Activated B cell treated with CpG ODN at 0.5 μM for 24 hours (primary cell): ENCODE measurements at places on chromosomes 6 and 20. TPM values are rescaled to one million over a fixed set of nuclear protein-coding genes. Genes with fewer than 3 reads are reported as not detected.

Gene TBXT
- 0.10 and 0.24 TPM in 2 replicates for total RNA-seq

- H3K27ac ChIP-seq = no peak overlapping the region
- DNase-seq = no peak
- no peak overlapping the region for H3K4me3 ChIP-seq
- H3K36me3 ChIP-seq = no peaks in the 10 kb centered on the region
- no peaks in the 10 kb centered on the region for H3K27me3 ChIP-seq
- H3K4me1 ChIP-seq = peaks cover 18% of the 10 kb centered on the region
These were observed 42.8 kb upstream of the FAM50B start for GRCh38 chr6:3806169-3806922.

GRCh38 chr6:163974322-163974721 lies 559.8 kb downstream of the QKI start:
- H3K4me1 ChIP-seq = no peaks in the 10 kb centered on the region
- H3K36me3 ChIP-seq = no peaks in the 10 kb centered on the region
- H3K4me3 ChIP-seq = no peak overlapping the region
- peaks cover 9% of the 10 kb centered on the region for H3K27me3 ChIP-seq
- no peak overlapping the region for H3K27ac ChIP-seq
- no peak for DNase-seq

GRCh38 chr6:144657691-144658090 lies 372.6 kb downstream of the UTRN start:
- peaks cover 2% of the 10 kb centered on the region for H3K36me3 ChIP-seq
- no peak overlapping the region for H3K4me3 ChIP-seq
- H3K27ac ChIP-seq = peak overlapping the region; percentile 81
- peaks cover 79% of the 10 kb centered on the region for H3K4me1 ChIP-seq
- no peak for DNase-seq

DNA sequence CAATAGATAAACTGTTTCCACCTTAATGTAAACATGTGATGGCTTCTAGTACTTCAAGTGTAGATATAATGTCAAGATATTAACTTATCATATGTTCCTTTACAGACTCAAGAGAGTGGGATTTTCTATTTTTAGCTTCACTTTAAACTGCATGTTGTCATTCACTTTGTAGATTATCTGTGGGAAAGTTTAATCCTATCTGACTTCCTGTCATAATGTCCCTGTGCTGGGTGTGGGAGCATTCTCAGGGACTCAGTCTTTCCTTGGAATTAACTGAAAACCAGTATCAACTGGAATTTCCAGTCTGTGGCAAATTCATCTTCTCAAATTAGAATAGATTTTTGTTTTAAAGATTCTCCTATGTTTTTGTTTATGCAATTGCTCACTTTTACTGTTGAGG lies 226.1 kb upstream of the FERMT1 start:
- no peak for DNase-seq
- H3K4me1 ChIP-seq = no peaks in the 10 kb centered on the region
- H3K4me3 ChIP-seq = no peak overlapping the region
- H3K27ac ChIP-seq = no peak overlapping the region
- H3K36me3 ChIP-seq = no peaks in the 10 kb centered on the region
- no peaks in the 10 kb centered on the region for H3K27me3 ChIP-seq

GRCh38 chr20:49631061-49631716 lies 63.3 kb upstream of the PTGIS start:
- peaks cover 57% of the 10 kb centered on the region for H3K4me1 ChIP-seq
- peak overlapping the region; percentile 62 for H3K27ac ChIP-seq
- no peak for DNase-seq
- peaks cover 1% of the 10 kb centered on the region for H3K27me3 ChIP-seq
- H3K36me3 ChIP-seq = peaks cover 38% of the 10 kb centered on the region
- peak overlapping the region; percentile 32 for H3K4me3 ChIP-seq

Gene IL17F
- total RNA-seq = not detected in 2 replicates

- H3K4me1 ChIP-seq = no peaks in the 10 kb centered on the region
- no peaks in the 10 kb centered on the region for H3K27me3 ChIP-seq
- no peak overlapping the region for H3K27ac ChIP-seq
- H3K4me3 ChIP-seq = no peak overlapping the region
- no peaks in the 10 kb centered on the region for H3K36me3 ChIP-seq
These were observed 654.8 kb downstream of the UTRN start for GRCh38 chr6:144939921-144940320.

GRCh38 chr20:36217226-36217625 lies 19.1 kb upstream of the AAR2 start:
- H3K36me3 ChIP-seq = no peaks in the 10 kb centered on the region
- H3K4me3 ChIP-seq = no peak overlapping the region
- no peak overlapping the region for H3K27ac ChIP-seq
- no peak for DNase-seq
- no peaks in the 10 kb centered on the region for H3K4me1 ChIP-seq

Gene HUS1B
- 1.3 and 2.7 TPM in 2 replicates for total RNA-seq

GRCh38 chr6:106098383-106099234 lies 12.5 kb downstream of the PRDM1 start:
- peak overlapping the region; percentile 89 for H3K4me3 ChIP-seq
- H3K4me1 ChIP-seq = peaks cover 87% of the 10 kb centered on the region
- H3K27ac ChIP-seq = peak overlapping the region; percentile 94

DNA sequence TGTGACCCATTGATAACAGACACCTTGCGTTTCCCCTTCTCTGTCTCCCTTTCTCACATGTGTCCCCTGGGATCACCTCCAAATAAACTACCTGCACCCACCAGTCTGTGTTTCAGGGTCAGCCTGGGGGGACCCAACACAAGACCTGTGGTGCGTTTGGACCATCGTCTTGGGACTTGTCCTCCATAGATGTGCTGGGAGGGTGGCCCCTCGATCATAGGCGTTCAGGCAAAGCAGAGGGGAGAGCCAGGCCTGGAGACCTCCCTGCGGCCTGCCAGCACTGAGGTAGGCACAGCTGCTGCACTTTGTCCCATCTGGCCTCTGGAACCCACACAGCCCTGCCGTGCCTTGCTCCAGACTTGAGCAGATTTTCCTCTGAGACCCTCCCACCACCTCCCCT lies 18.1 kb downstream of the CST9 start:
- DNase-seq = no peak
- H3K36me3 ChIP-seq = no peaks in the 10 kb centered on the region
- no peaks in the 10 kb centered on the region for H3K4me1 ChIP-seq
- H3K27me3 ChIP-seq = peaks cover 5% of the 10 kb centered on the region

- H3K27ac ChIP-seq = peak overlapping the region; percentile 84
- H3K4me3 ChIP-seq = peak overlapping the region; percentile 44
- peaks cover 79% of the 10 kb centered on the region for H3K4me1 ChIP-seq
- no peaks in the 10 kb centered on the region for H3K36me3 ChIP-seq
These were observed 69.8 kb downstream of the ZHX3 start for GRCh38 chr20:41247523-41248367.

DNA sequence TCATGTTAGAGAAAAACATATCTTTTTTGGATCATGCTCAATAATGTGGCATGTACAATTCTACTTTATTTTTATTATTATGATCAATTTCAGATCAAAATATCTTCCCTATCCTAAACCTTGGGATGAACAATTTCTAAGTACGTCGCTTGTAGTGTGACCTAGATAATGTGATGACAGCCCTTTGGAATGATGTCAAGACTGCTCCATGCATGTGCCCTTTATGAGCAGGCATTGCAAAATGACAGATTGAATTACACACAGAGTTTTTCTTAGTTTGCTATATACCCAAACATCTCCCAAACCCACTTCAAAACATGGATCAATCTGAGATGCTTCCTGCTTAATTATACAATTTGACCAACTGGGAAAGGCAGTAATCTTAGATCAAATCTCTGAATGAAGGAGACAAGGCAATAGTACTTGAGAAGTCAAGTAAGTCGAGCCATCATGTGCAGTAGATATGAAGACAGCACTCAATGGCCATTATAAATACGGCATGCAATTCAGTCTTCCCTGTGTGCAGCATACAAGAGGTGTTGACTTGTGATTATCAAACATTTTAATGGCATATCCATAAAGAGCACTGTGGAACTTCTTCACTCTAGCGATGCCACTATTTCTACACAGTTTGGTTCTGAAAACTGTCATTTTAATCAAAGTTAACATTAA lies 294.8 kb downstream of the RNF144B start:
- H3K36me3 ChIP-seq = no peaks in the 10 kb centered on the region
- no peaks in the 10 kb centered on the region for H3K4me1 ChIP-seq
- no peak for DNase-seq
- no peak overlapping the region for H3K27ac ChIP-seq
- H3K27me3 ChIP-seq = no peaks in the 10 kb centered on the region

Gene UNC5CL
- 1.7 and 2.2 TPM in 2 replicates for total RNA-seq

DNA sequence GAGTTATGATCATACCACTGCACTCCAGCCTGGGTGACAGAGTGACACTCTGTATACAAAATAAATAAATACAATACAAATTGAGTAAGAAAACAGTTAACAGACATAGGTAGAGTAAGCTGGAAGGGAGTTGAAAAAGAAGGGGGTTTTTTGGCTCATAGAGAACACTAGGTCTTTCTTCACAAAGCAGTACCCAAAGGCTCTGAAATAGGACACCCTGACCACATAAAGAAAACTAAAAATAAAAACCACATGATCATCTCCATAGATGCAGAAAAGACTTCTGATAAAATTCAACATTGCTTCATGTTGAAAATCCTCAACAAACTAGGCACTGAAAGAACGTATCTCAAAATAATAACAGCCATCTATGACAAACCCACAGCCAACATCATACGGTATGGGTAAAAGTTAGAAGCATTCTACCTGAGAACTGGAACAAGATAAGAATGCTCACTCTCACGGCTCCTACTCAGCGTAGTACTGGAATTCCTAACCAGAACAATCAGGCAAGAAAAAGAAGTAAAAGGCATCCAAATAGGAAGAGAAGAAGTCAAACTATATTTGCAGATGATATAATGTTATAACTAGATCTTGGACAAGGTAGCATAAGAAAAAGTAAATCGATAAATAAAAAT lies 48.6 kb downstream of the TOMM6 start:
- no peaks in the 10 kb centered on the region for H3K36me3 ChIP-seq
- no peak overlapping the region for H3K27ac ChIP-seq
- no peak overlapping the region for H3K4me3 ChIP-seq
- DNase-seq = no peak

Gene ADRM1
- total RNA-seq = 97.9 and 98.0 TPM in 2 replicates

GRCh38 chr6:64477391-64477790 lies 841.8 kb downstream of the PHF3 start:
- H3K27me3 ChIP-seq = no peaks in the 10 kb centered on the region
- no peak for DNase-seq
- H3K36me3 ChIP-seq = no peaks in the 10 kb centered on the region
- no peaks in the 10 kb centered on the region for H3K4me1 ChIP-seq

DNA sequence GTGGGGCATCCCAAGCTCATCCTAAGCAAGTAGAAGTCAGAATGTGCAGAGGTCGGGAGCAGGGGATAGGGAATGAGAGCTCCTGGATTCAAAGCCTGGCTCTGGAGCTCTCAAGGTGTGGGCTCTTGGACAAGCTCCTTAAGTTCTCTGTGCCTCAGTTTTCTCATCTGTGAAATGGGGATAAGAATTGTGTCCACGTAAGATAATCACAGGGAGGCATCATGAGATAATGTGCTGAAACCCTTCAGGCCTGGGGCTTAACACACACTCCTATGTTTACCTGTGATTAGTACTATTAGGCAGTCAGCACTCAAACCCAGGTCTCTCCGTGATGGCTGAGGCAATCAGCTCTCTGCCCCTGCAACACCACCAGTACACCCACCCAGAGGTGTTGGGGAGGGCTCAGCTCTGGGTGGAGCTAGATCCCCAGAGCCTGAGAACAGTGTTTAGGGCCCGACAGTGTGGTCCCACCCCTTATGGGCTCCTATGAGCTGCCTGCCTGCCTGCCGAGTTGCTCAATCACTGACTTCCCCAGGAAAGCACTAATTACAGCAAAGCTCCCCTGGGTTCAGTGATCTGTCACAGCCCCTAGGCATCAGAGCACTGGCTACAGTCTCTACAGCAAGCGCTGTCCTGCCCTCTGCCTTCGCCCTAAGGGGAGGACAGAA lies 6.3 kb upstream of the SIRPA start:
- no peak for DNase-seq
- no peaks in the 10 kb centered on the region for H3K36me3 ChIP-seq
- peaks cover 3% of the 10 kb centered on the region for H3K27me3 ChIP-seq
- peaks cover 17% of the 10 kb centered on the region for H3K4me1 ChIP-seq
- no peak overlapping the region for H3K27ac ChIP-seq

Gene DDRGK1
- total RNA-seq = 37.1 and 46.1 TPM in 2 replicates

- no peak for DNase-seq
- peaks cover 44% of the 10 kb centered on the region for H3K36me3 ChIP-seq
- H3K27me3 ChIP-seq = no peaks in the 10 kb centered on the region
These were observed 8.3 kb downstream of the BAK1 start for GRCh38 chr6:33571637-33572316.

DNA sequence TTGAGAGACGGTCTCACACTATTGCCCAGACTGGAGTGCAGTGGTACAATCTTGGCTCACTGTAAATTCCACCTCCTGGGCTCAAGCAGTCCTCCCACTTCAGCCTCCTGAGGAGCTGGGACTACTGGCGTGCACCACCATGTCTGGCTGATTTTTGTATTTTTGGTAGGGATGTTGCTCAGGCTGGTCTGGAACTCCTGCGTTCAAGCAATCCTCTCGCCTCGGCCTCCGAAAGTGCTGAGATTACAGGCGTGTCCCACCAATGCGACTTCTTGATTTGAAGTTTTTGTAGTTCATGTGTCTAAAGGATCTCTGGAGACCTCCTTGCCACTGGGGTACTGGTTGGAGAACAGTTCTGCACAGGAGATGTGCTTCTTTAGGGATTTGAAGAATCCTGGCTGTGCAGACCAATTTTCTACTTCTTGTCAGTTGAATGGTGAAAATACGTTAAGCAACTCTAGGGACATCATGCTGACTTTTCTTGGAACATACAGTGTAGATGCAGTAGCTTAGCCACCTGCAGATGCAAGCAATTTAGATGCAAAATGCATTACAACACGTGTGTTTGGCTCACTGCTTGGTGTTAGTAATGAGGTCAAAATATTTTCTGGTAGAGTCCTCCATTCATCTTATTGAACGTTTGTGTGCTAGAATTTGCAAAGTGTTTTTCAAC lies 28.2 kb downstream of the SYTL3 start:
- no peaks in the 10 kb centered on the region for H3K27me3 ChIP-seq
- H3K27ac ChIP-seq = no peak overlapping the region
- H3K4me3 ChIP-seq = no peak overlapping the region
- no peaks in the 10 kb centered on the region for H3K36me3 ChIP-seq

Gene CNR1
- total RNA-seq = 2.7 and 4.4 TPM in 2 replicates

Gene SLA2
- 0.59 and 0.67 TPM in 2 replicates for total RNA-seq

- no peak overlapping the region for H3K4me3 ChIP-seq
- DNase-seq = no peak
- H3K27me3 ChIP-seq = no peaks in the 10 kb centered on the region
- H3K4me1 ChIP-seq = no peaks in the 10 kb centered on the region
- no peaks in the 10 kb centered on the region for H3K36me3 ChIP-seq
These were observed 92.3 kb upstream of the FUT9 start for GRCh38 chr6:95923518-95923917.

Gene PTGIS
- not detected in 2 replicates for total RNA-seq

GRCh38 chr6:865846-866245 lies 172.9 kb upstream of the EXOC2 start:
- H3K27me3 ChIP-seq = peaks cover 19% of the 10 kb centered on the region
- no peak for DNase-seq
- no peak overlapping the region for H3K4me3 ChIP-seq
- H3K36me3 ChIP-seq = no peaks in the 10 kb centered on the region

GRCh38 chr6:168078175-168078942 lies 653 bp downstream of the FRMD1 start:
- no peak overlapping the region for H3K27ac ChIP-seq
- no peak overlapping the region for H3K4me3 ChIP-seq
- H3K36me3 ChIP-seq = no peaks in the 10 kb centered on the region
- no peak for DNase-seq
- no peaks in the 10 kb centered on the region for H3K27me3 ChIP-seq

Gene COL12A1
- not detected in 2 replicates for total RNA-seq
